ENCODE measurements at places on chromosomes 1 and 21.

DNA sequence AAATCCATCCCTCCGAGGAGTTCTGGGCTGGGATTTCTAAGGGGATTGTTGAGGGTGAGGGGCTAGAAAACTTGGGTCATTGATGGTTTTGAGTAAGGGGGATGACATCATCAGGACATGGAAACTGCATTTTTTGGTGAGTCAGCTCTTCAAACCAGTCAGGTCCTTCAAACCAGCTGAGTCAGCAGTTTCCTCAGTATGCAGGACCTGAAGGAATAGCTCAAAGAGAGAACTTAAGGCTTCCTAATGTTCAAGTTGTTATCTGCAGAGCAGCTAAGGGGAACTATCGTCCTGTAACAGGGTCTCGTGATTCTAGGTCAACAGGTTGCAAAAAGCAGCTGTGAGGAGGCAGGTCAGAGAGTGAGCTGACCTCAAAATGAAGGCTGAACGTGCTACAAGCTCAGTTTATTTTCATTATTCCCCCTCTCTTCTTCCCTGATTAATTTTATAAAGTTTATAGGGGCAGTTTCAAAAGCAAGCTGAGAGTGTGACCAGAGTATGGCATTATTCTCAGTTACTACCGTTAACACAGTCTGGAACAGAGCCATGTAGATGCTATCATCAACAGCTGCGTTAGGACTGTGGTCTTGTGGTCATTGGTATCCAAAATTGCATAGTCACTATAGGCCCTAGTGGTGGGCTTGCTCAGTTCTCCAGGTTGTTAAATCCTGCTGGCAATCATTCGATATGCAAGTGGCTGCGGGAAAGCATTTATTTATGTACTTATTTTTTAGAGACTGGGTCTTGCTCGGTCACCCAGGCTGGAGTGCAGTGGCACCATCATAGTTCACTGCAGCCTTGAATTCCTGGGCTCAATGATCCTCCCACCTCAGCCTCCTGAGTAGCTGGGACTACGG, 10.7 kb upstream of the SDC3 start:
- peak; percentile 30 for DNase-seq

- no peak for DNase-seq
Measured at GRCh38 chr1:35577071-35577998, 4.2 kb downstream of the TFAP2E start.

- no peak for DNase-seq
Measured at GRCh38 chr1:202306535-202307345, 35.0 kb downstream of the UBE2T start.

DNA sequence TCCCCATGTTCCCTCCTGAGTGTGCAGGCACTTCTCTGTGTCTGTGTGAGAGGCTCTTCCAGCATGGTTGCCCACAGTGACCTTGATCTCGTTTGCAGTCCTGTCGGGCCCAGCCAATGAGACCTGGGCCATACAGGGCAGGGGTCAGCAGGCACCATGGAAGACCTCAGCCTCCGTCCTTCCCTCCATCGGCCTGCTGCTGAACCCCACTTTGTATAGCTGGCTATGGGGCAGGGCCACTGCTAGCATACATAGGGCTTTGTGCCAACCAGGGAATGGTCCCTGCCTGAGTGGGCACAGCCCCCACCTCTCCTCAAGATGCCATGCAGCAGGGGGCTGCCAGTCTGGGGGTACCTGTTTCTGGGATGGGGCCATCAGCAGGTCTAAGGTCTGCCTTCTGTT, 3.8 kb downstream of the C1orf35 start:
- no peak for DNase-seq

GRCh38 chr1:232786845-232787455, 18.3 kb upstream of the MAP10 start:
- no peak for DNase-seq

DNA sequence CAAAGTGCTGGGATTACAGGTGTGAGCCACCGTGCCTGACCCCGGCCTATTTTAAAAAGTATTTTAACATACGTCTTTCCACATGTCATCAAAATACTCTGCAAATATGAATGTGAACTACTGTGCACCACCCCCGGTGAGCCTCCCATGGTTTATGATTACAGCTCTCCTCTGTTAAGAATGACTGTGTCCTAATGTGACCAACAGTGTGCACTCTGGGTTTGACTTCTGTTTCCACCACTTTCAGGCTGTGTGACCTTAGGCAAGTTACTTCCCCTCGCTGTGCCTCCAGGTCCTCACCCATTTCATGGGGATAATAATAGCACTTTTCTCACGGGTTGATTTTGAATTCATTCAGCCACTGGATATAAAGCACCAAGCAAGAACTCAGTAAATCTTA, 14.7 kb downstream of the AMPD2 start:
- DNase-seq: no peak

GRCh38 chr1:210681158-210681557, 352.5 kb downstream of the HHAT start:
- DNase-seq: no peak

DNA sequence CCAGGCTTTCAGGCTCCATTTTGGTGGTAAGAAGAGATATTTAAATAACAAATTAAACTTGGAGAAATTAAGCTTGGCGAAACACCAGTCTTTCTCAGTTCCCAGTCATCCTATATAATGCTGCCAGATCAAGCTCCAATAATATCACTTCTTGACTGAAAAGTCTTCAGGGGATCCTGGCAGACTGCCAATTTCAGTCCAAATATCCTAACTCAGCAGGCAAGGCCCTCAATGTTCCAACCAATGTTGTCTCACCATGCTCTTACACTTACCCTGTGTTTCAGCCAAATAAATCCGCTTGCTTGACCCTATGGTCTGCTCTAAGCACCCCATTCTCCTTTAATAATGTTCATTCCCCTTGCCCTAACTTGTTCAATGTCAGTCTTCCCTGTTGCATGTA, 39.9 kb upstream of the BCL10 start:
- DNase-seq: no peak

GRCh38 chr1:234605983-234606783, 3.8 kb downstream of the IRF2BP2 start:
- no peak for DNase-seq

GRCh38 chr1:237786066-237786719, 104.5 kb downstream of the ZP4 start:
- no peak for DNase-seq

DNA sequence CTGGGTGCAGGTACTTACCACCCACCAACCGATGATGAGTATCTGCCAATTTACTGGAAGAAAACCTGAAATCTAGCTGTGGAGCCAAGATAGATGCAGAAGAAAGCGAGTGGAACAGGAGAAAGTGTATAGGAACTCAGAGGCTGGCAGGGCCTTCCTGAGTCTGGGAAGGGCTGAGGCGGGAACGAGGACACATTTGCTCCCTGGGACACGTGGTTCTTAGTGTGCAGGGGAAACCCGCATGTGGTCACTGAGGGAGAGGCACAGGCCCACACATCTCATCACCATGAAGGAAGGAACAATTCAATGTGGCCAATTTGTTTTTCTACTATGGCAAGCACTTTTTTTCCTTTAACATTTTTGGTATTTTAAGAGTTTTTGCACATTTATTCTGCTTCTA, 8.2 kb downstream of the RYR2 start:
- DNase-seq: no peak

- DNase-seq: no peak
Measured at GRCh38 chr1:36108314-36108713, 16.7 kb downstream of the COL8A2 start.

DNA sequence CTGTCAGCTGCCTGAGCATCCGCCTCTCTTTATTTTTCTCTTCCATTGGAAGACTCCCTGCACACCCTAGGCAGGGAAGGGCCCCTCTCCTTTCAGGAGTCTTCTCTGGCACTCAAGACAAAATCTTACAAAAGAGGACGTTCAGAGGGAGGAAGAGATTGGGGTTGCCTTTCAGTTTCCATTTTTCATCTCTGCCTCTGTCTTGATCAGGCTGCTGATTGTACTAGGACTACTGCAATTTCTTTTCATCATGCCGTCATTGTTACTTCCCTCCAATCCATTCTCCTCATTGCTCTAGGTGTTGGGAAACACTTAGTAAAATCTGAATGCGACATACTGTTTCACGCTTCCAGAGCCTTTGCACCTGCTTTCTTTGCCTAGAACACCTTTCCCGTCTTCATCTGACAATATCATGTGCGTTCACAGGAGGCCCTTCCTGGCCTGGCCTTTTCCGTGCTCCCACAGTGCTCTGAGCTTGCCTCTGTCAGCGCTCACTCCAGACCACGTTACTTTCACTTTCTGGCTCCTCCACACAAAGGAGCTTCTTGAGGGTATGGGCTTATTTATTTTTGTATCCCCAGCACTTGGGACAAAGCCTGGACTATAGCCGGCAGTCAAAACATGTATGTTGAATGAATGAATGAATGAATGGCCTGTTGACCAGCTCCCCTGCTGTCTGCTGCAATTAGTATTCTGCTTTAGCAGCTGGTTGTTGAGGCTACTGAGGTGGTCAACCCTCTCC, 10.9 kb downstream of the LRRC71 start:
- DNase-seq: no peak

DNA sequence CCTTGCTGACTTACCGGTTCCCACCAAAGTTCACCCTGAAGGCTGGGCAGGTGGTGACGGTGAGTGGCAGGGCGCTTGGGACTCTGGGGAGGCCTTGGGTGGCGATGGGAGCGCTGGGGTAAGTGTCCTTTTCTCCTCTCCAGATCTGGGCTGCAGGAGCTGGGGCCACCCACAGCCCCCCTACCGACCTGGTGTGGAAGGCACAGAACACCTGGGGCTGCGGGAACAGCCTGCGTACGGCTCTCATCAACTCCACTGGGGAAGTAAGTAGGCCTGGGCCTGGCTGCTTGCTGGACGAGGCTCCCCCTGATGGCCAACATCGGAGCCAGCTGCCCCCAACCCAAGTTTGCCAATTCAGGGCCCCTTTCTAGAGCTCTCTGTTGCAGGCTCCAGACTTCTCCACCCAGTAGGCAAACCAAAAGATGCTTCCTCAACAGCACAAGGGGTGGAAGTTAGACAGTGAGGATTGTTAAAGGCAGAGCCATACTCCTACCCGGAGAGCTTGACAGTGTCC, 16.4 kb upstream of the SEMA4A start:
- no peak for DNase-seq

DNA sequence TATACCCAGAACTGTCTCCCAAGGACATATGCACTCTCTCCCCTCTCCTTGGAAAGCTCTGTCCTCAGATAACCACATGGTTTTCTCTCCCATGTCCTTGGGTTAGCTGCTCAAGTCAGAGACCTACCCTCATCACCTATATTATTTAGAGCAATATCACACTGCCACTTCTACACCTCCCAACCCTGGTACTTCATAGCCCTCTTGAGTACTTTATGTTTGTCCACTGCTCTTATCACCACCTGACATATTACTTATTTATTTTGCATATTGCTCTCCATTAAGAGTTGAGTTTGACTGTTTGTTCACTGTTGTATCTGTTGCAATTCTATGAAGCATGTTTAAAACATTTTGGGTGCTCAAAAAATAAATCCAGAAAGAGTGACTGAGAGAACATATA, 126.3 kb upstream of the ATP1B1 start:
- DNase-seq: no peak

DNA sequence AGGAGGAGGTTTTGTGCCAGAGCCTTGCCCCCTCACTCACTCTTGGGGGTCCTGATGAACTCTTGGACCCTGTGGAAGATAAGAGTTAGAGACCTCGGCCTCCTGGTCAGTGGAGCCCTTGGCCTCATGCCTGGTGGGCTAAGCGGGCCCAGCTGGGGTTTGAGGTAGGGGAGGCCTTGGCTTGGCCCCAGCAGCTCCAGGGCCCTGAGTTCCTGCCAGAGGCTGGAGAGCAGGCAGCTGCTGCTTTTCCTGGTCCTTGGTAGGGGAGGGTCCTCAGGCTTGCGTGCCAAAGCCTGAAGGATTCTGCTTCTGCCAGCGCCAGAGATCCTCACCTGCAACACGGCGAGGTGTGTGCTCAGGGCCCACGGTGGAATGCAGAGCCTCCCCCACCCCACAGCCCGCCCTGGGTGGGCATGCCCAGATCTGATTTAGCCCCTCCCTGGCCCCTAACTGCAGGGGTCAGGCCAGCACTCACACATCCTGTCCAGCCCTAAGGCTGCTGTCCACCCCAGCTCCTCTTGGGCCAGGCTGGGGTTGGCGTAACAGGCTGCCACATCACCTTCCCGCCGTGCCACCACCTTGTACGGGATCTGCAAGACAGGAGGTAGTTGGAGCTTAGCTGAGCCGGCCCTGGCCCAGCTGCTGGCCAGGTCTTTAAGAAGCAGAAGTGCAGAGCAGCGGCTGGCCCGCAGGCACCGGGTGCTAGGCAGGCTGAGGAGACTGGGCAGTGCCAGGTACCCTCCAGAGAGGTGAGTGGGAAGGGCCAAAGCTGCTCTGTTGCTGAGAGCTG, 4.7 kb downstream of the GALE start:
- no peak for DNase-seq

DNA sequence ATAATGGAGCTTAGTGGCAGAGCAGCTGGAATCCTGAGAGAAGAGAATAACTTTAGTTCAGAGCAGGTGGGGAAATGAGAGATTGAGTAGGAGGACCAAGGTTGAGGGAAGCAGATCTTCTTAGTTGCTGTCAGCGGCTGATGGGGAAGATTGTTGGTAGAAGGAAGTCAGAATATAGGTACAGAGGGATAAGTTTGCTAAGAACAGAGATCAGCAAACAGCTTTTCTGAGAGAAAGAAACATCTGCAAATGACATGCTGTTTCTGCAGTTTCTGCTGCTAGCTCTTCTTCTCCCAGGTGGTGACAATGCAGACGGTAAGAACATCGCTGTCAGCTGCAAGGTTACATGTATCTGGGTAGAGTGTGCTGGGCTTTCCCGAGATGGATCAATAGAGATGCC, at the start of gene CD1C:
Gene CD1C, plus strand, starts transcription at position 113 of the 400 bp plus-strand sequence. Its CDS starts 142 bp downstream, at position 255.
- no peak for DNase-seq

DNA sequence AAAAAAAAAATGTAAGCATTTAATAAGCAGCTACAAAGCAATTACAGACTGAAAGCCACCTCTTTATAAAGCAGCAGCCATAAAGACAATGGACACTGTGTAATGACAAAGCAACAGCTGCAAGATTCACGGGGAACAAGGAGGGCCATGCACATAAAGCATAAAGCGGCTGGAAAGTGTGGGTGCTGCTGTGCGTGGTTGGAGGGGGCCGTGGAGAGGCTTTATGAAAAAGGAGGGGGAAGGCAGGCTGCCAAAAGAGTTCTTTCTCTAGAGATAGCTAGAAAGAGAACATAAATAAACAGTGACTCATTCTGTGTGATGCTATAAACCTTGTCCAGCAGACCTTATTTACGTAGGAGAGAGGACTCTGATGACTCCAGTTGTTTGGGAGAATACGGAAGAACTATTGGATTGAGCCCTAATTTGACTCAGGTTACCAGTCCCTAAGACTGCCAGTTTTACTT, 49.3 kb downstream of the ADAMTS1 start:
- DNase-seq: peak; percentile 54

- no peak for DNase-seq
Measured at GRCh38 chr1:82225421-82226185, 424.9 kb downstream of the ADGRL2 start.

GRCh38 chr1:65001231-65001792, 35.0 kb upstream of the JAK1 start:
- no peak for DNase-seq

Data from HS-27A (cell line).